Activated B cell treated with CpG ODN at 0.5 μM for 24 hours (primary cell): ENCODE measurements at places on chromosomes 16 and 17. TPM values are rescaled to one million over a fixed set of nuclear protein-coding genes. Genes with fewer than 3 reads are reported as not detected.

DNA sequence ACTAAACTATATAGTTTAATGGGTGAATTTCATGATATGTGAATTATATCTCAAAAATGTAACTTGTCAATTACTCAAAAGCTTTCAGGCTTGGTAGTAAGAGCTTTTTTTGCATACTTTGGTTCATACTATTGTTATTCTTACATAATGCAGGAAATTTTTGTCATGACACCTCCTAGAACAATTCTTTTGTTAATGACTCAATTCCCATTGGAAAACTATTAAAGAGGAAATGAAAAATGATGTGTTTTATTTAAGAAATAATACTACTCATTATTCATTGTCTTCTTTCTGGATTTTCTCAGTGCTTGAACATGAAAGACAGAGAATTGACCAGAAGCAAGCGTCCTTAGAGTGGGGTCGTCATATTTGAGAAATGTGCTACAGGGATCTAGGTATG is 196.4 kb upstream of the KCNJ16 start:
- H3K27ac ChIP-seq = no peak overlapping the region
- H3K4me1 ChIP-seq = no peaks in the 10 kb centered on the region
- no peaks in the 10 kb centered on the region for H3K36me3 ChIP-seq
- no peaks in the 10 kb centered on the region for H3K27me3 ChIP-seq

DNA sequence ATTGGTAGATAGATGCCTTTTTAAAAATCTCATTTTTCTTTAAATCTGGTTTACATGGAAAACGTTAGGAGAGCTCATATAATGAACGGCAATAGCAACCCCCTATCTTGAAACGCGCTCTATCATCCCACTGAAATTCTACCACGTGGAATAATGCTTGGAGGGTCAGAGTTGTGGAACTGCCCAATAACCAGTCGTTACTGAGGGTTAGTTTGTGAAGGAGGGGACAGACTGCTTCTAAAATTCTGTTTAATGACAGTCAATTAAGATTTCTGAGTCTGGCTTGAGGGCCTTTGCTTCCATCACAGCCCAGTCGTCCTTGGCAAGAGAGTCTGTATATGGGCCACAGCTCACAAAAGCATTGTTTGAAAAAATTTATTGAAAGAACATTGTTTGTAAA is 482 bp downstream of the IRF8 start:
- peaks cover 65% of the 10 kb centered on the region for H3K4me1 ChIP-seq
- H3K4me3 ChIP-seq = peak overlapping the region; percentile 84
- DNase-seq = no peak
- H3K27ac ChIP-seq = peak overlapping the region; percentile 95

- H3K4me1 ChIP-seq = peaks cover 44% of the 10 kb centered on the region
- peaks cover 4% of the 10 kb centered on the region for H3K36me3 ChIP-seq
- no peak for DNase-seq
- H3K27me3 ChIP-seq = no peaks in the 10 kb centered on the region
Measured at GRCh38 chr17:8173871-8174322, 2.3 kb downstream of the TMEM107 start.

GRCh38 chr16:951660-952301 is 19.0 kb downstream of the LMF1 start:
- H3K4me3 ChIP-seq = no peak overlapping the region
- no peaks in the 10 kb centered on the region for H3K4me1 ChIP-seq
- no peak for DNase-seq

GRCh38 chr17:78408476-78409050 is 30.1 kb downstream of the PGS1 start:
- H3K4me1 ChIP-seq = peaks cover 6% of the 10 kb centered on the region
- no peaks in the 10 kb centered on the region for H3K27me3 ChIP-seq
- no peak for DNase-seq

GRCh38 chr16:75289189-75289588 is 37.8 kb upstream of the BCAR1 start:
- H3K27me3 ChIP-seq = no peaks in the 10 kb centered on the region
- no peak overlapping the region for H3K4me3 ChIP-seq
- H3K36me3 ChIP-seq = peaks cover 45% of the 10 kb centered on the region
- H3K27ac ChIP-seq = no peak overlapping the region
- no peaks in the 10 kb centered on the region for H3K4me1 ChIP-seq

POLR3K gene
- total RNA-seq = 26.5 and 30.6 TPM in 2 replicates

DNA sequence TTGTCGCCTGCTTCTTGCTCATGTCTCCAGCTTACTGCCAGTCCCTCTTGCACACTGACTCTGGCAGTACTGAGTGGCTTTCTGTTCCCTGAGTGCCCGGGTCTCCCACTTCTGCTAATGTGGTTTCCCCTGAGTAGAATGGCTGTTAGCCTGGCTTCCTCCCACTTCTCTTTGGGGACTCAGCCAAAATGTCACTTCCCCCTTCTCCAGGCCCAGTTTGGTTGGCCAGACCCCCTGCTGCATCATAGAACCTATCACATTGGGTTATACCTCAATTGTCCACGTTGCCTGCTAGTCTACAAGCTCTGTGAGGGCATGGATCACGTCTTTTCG is 304.4 kb downstream of the HS3ST3B1 start:
- no peaks in the 10 kb centered on the region for H3K27me3 ChIP-seq
- no peak for DNase-seq
- H3K4me1 ChIP-seq = peaks cover 20% of the 10 kb centered on the region
- H3K36me3 ChIP-seq = no peaks in the 10 kb centered on the region

ZNF200 gene
- 13.6 and 15.1 TPM in 2 replicates for total RNA-seq

DNA sequence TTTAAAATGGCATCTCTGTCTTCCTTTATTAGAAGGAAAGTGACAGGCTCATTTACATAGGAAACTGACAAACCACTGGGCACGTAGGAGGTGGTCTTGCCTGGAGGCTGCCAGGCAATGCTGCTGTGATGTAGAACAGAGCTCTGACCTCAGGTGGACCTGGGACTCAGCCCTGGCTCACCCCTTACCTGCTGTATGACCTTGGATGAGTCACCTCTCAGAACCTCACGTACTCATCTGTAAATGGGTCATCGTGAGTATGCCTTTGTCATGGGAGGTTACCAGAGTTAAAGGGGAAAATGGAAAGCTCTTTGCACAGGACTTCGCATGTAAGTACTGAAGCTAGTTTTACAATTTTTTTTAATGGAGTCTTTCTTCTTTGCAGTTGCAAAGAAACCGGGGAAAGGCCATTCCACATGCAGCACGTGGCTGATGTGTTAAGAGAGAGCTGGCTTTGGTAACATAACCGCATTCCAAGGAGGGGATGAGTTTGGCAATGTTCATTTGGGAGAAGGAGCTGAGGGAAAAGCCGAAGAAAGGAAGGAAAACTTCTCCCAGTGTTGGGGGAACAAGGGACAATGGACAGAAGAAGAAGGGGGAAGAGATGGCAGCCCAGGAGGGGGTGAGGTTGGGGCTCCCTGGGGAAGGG is 37.4 kb upstream of the LONP2 start:
- no peak for DNase-seq
- H3K4me1 ChIP-seq = no peaks in the 10 kb centered on the region
- no peak overlapping the region for H3K27ac ChIP-seq
- no peaks in the 10 kb centered on the region for H3K36me3 ChIP-seq
- no peak overlapping the region for H3K4me3 ChIP-seq

GRCh38 chr16:83533193-83533592 is 274.6 kb upstream of the HSBP1 start:
- no peak for DNase-seq
- no peaks in the 10 kb centered on the region for H3K36me3 ChIP-seq
- H3K4me3 ChIP-seq = no peak overlapping the region
- no peak overlapping the region for H3K27ac ChIP-seq
- no peaks in the 10 kb centered on the region for H3K4me1 ChIP-seq

BLMH gene
- 38.0 and 40.3 TPM in 2 replicates for total RNA-seq

GRCh38 chr17:17666111-17666714 is 15.0 kb upstream of the RAI1 start:
- H3K4me1 ChIP-seq = peaks cover 31% of the 10 kb centered on the region
- H3K27ac ChIP-seq = no peak overlapping the region
- no peak for DNase-seq
- H3K36me3 ChIP-seq = no peaks in the 10 kb centered on the region
- H3K27me3 ChIP-seq = no peaks in the 10 kb centered on the region

RCVRN gene
- total RNA-seq = 0.38 and 0.51 TPM in 2 replicates

HOXB6 gene
- total RNA-seq = not detected in 2 replicates

- H3K4me3 ChIP-seq = no peak overlapping the region
- no peak for DNase-seq
Measured at GRCh38 chr17:80919331-80920311, 72.0 kb upstream of the CHMP6 start.

DNA sequence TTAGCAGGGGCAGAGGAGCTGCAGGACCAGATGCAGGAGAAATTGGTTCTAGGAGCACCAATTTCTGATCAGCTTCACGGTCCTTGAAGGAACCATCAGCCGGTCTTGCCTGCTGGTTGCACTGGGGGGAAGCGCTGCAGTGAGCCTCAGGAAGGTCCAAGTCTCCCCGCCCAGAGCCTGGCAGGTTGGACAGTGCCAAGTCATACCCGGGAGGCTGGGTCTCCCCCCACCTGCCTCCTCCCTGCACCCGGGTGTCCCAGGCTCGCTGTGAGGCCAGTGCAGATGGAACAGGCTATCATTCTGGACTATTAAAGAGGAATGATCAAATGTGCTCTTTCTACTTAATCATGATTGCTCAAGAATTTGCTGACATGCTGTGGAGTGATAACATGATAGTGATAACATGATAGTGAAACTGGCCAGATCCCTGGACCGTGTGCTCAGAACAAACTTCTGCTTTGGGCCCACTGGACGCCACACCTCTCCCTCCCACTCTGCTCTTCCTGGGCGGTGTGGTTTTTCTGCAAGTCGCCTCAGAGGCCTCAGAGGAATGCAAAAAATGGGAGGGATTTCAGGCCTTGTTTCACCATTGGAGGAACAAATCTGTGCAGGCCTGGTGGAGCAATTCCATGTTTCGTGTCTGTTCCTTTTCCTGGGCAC is 236.0 kb downstream of the IRF8 start:
- DNase-seq = no peak
- H3K4me3 ChIP-seq = no peak overlapping the region
- H3K4me1 ChIP-seq = no peaks in the 10 kb centered on the region
